T1000 (cell line): ENCODE measurements at places on chromosomes 16 and 17.

GRCh38 chr17:50278526-50279180, 4.4 kb downstream of the TMEM92 start:
- DNase-seq: no peak

GRCh38 chr17:77099997-77100396, 40.8 kb upstream of the SEC14L1 start:
- DNase-seq: no peak

DNA sequence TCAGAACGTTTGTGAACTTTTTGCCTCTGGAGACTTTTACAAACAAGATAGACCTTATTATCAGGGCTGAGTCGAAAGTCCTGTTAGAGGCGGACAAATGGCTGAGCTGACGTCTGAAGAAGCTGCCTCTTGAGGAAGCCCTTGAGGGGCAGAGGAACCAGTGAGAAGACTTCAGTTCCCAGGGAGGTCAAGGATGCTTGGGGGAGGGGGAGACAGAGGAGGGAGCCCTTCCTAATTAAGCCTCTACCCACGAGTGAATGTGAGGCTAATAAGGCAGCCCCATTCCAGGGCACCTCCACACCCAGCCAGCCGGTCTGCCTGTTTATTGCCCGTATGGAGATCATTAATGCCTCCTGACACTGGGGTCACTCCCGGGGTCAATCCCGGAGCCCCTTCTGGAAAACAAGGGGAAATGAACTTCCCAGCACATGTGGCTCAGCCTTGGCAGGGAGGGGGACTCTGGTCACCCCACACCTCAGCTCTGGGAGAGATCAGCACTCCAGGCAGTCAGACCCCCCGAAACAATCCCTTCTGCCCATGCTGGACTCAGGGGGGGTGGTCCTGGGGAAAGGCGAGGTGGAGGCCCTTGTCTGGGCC, 9.2 kb upstream of the TBX4 start:
- DNase-seq: no peak

DNA sequence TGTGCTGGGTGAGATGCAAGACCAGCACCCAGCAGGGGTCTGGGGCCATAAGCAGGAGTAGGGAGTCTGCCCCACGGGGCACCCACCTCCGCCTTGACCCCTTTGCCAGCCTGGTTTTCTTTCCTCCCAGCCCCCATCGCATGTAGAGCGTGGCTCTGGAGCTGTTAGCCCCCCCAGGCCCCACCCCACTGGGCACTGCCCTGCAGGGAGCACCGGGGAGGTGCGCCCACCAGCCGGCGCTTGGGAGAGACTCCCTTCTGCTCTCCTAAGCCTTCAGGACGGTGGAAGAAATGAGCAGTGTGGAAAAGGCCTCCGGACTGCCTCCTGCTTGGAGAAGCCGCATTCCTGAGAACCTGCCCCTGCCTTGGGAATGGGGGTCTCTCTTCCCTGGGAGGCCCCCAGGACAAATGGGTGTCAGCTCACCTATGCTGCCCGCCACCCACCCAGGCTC, 186.2 kb downstream of the IRF8 start:
- no peak for DNase-seq

GRCh38 chr17:81203136-81203535, 19.6 kb downstream of the CEP131 start:
- DNase-seq: no peak

DNA sequence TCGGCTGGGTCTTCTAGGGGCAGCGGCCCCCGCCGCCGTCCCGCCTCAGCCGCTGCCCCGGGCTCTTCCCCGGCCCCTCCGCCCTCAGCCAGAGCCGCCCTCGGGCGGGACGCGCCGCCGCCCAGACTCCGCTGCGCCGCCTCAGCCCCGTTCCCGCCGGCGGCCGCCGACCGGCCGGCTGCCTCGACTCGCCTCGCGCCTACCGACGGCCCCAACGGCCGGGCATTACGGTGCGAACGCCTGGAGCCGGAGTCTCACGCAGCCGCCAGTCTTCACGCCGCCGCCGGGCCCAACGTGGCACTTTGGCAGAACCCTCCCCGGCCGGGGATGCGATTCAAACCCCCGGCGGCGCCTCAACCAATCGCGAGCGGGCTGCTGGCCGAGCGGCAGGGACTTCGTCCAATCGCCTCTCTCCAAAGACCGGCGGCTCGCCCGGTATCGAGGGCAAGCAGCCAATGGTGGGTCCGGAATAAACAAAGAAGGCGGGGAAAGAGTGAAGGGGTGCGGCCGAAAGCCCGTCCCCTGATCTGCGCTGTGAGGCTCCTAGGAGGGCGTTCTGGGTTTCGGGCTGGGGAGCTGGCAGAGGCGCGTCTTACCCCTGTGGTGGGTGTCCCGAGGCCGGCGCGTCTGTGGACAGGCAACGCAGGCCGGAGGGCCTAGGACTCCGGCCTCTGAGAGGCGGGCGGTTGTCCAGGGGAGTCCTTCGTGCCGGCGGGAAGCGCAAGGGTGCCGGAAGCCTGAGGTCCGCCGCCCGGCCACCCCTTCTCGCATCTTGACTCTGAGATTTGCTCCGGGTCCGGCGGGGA, at the start of gene CDR2:
CDR2 (minus strand) TSS at position 309 of the 806 bp plus-strand sequence. CDS start 310 bp downstream, outside the sequence.
- peak; percentile 97 for DNase-seq

DNA sequence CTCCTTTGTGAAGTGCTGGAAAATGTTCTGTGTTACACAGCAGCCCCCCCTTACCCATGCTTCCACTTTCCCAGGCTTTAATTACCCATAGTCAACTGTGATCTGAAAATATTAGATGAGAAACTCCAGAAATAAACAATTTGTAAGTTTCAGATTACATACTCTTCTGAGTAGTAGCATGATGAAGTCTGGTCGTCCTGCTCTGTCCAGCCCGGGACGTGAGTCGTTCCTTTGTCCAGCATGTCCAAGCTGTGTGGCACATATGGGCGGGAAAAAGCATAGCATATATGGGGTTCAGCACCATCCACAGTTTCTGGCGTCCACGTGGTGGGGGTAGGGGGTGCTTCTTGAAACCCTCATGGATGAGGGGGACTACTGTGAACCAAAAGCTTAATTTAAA, 83.5 kb downstream of the BANP start:
- no peak for DNase-seq

DNA sequence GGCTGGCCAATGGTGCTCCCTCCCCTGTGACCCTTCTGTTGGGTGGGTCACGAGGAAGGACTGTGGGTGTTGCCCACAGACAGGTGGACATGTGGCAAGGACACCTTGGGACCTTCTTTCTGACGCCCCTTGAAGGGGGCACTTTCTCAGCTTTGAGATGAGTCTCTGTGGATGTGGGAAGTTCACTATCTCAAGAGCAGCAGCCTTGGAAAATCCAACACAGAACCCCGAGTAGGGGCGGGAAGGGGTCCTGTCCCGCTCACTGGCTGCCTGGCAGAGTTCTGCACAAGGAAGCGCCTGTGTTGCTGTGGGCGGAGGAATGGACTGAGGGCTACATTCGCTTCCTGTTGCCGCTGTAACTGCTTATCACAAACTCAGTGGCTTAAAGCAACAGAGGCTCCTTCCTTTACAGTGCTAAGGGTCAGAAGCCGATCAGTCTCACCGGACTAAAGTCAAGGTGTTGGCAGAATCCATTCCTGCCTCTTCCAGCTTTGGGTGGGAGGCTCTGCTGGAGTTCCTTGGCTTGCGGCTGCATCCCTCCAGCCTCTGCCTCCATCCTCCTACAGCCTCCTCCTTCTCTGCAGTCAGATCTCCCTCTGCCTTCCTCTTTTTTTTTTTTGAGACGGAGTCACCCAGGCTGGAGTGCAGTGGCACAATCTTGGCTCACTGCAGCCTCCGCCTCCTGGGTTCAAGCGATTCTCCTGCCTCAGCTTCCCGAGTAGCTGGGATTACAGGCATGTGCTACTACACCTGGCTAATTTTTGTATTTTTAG, 305.2 kb downstream of the SEC14L1 start:
- DNase-seq: no peak

DNA sequence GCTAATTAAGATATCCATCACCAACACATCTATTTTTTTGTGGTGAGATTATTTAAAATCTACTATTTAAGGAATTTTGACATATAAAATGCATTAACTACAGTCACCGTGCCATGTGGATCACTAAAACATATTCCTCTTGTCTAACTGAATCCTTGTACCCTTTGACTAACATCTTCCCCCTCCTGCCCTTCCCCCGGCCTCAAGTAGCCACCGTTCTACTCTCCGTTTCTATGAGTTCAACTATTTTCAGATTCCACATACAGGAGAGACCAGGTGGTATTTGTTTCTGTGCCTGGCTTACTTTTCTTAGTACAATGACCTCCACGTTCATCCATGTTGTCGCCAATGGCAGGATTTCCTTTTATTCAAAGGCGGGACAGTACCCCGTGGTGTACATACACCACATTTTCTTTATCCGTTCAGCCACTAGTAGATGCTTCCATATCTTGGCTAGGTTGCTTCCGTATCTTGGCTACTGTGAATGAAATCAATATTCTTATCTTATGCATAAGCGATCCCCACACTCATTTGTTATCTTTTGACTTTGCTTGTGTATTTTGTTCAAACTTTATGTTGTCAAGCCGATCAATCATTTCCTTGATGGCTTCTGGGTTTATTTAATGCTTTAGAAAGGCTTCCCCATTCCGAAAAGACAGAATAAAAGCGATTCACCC, 134.7 kb downstream of the KCNJ12 start:
- DNase-seq: no peak

- no peak for DNase-seq
Observed at GRCh38 chr16:82497139-82497538, 129.6 kb upstream of the CDH13 start.

GRCh38 chr17:45302649-45303173, 14.1 kb downstream of the MAP3K14 start:
- peak; percentile 55 for DNase-seq

GRCh38 chr17:6641247-6641863, 495 bp downstream of the TXNDC17 start:
- DNase-seq: no peak

DNA sequence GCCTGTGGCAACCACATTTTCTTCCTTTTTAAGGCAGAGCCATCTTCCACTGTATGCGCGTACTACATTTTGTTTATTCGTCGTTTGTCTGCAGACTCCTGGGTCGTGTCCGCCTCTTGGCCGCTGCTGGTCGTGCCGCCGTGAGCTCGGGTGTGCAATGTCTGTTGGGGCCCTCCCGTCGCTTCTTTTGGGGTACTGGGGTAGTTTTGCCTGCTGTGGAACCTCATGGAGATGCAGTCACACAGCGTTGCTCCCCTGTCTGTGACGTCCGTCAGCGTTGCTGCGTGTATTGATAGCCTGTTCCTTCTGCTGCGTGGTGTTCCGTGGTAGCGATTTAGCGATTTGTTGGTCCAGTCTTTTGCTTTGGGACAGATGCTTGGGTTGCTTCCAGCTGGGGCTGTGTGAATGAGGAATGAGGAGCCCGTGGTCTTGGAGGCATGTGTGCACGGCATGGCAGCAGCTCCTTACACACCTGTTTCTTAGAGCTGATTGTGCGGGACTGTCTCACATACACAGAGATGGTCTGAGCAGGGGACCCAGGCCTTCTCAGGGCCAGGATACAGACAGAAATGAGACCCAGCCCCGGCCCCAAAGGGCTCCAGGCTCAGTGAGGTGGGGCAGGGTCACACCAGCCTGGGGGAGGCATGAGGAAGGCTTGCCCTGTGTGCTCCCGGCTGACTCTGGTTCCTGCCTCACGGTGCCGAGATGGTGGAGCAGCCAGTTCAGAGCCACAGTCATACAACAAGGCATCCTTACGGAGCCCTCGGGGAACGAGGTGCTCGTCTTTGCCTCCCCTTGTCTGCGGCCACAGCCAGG, 78.4 kb upstream of the GSE1 start:
- DNase-seq: no peak

DNA sequence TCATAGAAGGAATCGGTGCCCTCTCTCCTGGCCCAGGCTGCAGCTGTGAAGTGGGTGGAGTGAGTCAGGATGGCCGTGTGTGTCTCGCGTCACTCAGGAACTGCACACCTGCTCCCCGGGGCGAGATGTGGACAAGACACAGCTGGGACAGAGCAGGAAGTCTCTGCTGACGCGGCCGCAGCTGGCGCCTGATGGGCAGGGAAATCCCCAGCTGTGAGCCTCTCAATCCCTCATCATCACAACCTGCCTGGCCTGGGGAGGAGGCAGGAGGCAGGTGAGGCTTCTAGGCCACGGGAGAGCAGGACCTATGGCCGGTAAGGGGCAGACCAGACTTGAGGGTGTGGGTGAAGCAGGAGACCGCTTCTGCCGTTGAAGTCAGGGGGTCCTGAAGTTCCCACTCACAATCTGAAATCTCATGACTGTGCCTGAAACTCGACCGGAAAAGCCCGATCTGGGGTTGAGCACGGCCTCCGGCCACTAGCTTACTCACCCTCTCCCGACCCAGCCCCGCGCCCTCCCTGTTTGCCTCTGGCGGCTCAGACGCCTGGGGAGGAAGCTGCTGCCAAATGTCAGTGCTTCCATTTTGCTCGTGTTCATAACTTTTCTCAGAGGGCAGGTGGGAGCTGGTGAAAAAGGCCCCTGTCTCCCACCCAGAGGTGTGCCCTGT, 1.1 kb upstream of the TRPV3 start:
- peak; percentile 27 for DNase-seq

GRCh38 chr16:50681021-50681885, at the start of gene SNX20:
Gene SNX20 (minus strand): TSS chr16:50681312. CDS start chr16:50677526, 3,786 bp downstream.
- DNase-seq: no peak

- DNase-seq: peak; percentile 36
Observed at GRCh38 chr17:13957636-13958035, 111.7 kb upstream of the COX10 start.

DNA sequence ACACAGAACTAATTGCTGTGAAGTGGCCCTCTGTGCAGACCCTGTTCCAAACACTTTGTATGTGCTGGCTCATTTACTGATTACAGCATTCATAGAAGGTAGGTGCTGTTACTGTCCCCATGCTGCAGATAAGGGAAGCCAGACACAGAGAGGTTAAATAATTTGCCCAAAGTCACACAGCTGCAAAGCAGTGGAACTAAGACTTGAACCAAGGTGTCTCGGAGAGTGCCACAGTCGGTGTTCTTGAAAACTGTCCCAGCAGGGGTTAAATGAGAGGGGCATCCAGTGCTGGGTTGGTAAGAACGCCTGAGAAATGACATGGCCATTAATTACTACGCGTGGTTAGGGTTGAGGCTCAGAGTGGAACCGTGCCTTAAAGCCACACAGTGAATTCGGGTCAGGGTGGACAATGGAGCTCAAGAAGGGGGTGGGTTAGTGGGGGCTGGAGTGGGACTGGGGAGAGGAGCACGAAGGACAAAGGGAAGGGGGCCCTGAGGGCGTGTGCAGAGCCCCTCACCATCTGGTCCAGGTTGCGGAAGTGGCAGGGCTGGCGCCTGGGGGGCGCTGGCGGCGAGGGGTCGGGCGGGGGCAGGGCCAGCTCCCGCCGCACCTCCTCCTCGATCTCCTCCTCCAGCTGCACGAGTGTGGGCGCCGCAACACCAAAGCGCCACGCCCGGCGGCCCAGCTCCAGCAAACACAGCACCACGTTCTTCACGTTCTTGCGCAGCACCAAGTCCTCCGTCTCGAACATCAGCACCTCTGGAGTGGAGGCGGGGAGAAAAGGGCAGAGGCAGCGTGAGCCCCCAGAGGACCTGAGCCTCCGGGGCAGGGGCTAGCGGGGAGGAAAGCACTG, 3.3 kb downstream of the GAS2L2 start:
- no peak for DNase-seq

DNA sequence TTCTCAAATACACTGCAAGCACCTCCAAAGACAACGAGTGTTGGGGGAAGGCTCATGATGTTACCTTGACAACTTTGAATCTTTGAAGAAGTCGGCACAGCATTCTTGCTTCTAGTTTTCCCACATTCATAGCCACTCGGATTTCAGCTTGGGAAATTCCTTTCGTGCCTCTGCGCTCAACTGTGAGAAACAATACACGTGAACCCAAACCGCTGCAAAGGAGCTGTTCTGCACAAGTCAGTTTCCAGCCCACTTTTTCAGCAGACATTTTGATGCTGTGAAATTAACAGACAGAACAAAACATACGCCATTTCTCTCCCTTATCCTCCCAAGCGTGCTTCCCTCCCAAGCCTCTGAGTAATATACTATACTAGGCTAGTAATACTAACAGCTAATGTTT, 41.2 kb downstream of the GTF3C1 start:
- DNase-seq: no peak
